PC-9 (cell line): ENCODE measurements at places on chromosomes 3 and 15. TPM values are rescaled to one million over a fixed set of nuclear protein-coding genes. Genes with fewer than 3 reads are reported as not detected.

Gene GP9
- total RNA-seq: not detected in 2 replicates

Gene MAP6D1
- total RNA-seq: 2.2 TPM in 2 replicates

Gene ZNF80
- total RNA-seq: not detected in 2 replicates

Gene CACNA2D2
- not detected in 2 replicates for total RNA-seq

DNA sequence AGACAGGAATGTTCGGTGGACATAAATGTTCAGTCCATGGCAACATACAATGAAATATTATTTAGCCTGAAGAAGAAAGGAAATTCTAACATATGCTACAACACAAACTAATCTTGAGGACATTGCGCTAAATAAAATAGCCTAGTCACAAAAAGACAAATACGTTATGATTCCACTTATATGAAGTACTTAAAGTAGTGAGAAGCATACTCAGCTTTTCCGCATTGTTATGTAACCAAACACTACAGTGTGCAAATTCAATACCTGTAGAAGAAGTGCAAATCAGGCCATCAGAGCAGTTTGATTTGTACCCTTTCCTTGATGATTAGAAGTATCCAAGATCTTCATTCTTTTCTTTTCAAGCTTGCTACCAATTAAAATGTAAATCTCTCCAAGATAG, 1023.4 kb upstream of the NR2F2 start:
- no peak overlapping the region for H3K4me3 ChIP-seq
- no peak for DNase-seq
- no peaks in the 10 kb centered on the region for H3K27me3 ChIP-seq
- H3K36me3 ChIP-seq: no peaks in the 10 kb centered on the region
- no peaks in the 10 kb centered on the region for H3K4me1 ChIP-seq
